Activated T-cell treated with anti-CD3 and anti-CD28 coated beads, Interleukin-2, amount 50 U/mL, for 72 hours (primary cell): ENCODE measurements at places on chromosomes 16 and 17. TPM values are rescaled to one million over a fixed set of nuclear protein-coding genes. Genes with fewer than 3 reads are reported as not detected.

The SLC13A2 gene
- total RNA-seq, result not detected

The ORC6 gene
- 57.2 TPM for total RNA-seq

The NPIPB13 gene
- total RNA-seq, result 20.4 TPM

The C17orf113 gene
- 1.3 TPM for total RNA-seq

The CMTM1 gene
- total RNA-seq, result 10.1 TPM

The CRYBA1 gene
- total RNA-seq, result not detected

The SLFN12L gene
- total RNA-seq, result 59.0 TPM

GRCh38 chr16:53281280-53281679 is 153.0 kb upstream of the RBL2 start:
- DNase-seq, result no peak

GRCh38 chr16:840561-841454 is 40.3 kb upstream of the GNG13 start:
- no peak for DNase-seq

DNA sequence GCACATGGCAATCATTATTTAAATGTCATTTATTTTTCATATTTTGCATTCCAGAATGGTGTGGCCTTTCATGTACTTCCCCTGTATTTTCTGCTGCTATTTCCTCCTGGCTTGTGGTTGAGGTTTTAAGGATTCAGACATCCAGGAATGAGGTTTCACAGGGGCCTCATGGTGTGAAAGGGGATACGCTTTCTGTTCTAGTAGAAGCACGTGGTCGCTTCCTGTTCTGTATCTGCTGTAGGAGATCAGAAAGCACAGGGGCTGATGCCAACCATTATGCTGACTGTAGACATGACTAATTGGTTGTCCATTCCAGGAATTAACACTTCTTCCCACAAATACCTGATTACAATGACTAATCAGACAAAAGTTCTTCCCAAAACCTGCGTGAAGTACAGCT is 405.9 kb downstream of the SHISA9 start:
- DNase-seq, result no peak

GRCh38 chr17:37791447-37792399 is 46.9 kb upstream of the HNF1B start:
- peak; percentile 60 for DNase-seq

DNA sequence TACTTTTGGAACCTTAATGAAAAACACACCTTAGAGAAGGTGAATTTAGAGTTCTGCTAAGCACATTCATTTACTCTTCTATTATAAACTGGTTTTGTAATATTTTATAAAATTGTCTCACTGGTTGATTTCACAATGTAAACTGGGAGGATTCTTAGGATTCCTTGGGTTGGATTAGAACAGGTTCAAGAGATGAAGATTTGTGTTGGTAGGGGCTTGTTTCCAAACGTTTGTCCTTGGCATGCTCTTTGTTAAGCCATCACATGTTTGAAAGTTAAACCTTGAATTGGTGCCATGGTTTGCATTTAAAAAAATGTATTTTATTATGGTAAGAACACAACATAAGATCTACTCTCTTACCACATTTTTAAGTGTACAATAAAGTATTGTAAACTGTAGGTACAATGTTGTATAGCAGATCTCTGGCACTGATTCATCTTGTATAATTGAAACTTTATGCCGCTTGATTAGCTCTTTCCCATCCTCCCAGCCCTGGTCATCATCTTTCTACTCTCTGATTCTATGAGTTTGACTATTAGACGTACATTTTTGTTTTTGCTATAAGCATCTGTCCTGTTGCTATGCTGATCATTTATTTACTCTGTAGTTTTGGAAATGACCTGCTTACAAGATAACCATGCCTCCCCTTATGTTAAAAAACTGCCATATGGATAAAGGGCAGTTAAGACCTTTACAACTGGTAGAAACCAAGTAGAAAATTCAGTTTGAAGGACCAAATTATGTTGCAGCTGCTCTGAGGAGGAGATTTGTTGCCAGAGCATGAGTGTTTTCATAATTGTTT is 9.6 kb downstream of the FTO start:
- DNase-seq, result no peak

DNA sequence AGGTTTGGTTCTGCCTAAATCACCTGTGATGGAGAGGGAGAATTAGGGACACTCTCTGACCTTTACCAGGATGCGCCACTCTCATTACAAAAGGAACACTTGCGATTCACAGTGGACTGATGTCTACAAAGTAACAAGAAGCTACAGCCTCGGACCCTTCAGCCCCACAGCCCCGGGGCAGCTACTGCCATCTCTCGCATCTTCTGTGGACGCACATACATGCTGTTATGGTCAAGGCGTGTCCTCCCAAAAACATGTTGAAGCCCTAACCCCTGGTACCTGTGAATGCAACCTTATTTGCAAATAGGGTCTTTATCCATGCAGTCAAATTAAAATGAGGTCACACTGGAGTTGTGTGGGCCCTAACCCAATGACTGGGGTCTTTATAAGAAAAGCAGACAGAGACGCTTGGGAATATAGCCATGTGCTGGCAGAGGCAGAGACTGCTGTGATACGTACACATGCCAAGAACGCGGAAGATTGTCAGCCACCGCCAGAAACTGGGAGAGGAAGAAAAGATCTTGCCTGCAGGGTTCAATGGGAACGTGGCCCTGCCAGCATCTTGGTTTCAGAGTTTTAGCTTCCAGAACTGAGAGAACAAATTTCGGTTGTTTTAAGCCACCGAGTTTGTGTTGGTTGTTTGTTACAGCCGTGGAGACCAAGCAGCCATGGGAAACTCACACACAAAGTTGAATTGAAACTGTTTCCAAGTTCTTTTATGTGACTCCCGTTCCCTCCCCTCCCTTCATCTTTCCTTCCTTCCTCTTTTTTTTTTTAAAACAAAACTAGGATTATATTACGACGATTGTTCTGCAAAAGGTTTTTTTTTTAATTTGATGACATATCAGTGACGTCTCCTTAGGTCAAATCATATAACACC is 23.1 kb downstream of the ATP2C2 start:
- no peak for DNase-seq

DNA sequence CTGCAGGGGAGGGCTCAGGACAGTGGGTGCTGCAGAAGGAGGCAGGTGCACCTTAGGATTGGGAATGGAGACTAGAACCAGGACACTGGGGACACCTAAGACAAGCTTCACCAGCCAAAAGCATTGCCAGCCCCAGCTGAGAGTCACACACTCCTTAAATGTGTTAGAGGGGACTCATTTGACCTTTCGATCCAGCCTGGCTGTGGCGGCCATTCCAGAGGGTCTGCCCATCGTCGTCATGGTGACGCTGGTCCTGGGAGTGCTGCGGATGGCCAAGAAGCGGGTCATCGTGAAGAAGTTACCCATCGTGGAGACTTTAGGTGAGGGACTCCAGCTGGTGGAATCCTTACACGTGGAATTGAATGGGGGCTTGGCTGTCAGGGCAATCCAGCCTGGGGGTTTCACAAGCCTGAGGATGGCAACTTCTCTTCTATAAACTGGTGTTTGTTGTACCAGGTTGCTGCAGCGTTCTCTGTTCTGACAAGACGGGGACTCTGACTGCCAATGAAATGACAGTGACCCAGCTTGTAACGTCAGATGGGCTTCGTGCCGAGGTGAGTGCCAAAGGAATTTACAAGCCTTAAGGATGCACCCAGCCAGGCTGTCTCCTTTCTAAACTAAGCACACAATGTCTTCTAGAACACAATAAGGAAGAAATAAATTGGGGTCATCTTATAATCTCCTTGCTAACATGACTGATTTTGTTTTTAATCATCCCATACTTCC is 65.3 kb downstream of the MEAK7 start:
- DNase-seq, result no peak

DNA sequence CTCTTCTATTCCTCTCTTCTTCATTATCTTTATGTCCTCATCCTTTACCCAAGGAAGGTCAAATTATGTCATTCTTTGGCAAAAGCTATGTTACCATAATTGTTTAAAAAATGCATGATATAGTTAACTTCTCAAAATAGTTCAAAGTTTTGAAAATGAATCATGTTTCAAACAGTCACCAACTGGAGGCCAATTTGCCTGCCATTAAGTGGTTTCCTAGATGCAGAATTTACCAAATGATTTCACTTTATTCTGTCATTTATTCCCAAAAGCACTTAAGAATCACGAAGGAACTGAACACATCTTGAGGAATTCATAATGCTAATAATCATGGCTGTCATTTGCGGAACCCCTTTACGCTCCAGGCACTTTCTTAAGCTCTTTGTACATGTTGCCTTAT is 190.9 kb upstream of the CDH11 start:
- no peak for DNase-seq

GRCh38 chr17:79864147-79864546 is 24.9 kb upstream of the CBX4 start:
- DNase-seq, result no peak

DNA sequence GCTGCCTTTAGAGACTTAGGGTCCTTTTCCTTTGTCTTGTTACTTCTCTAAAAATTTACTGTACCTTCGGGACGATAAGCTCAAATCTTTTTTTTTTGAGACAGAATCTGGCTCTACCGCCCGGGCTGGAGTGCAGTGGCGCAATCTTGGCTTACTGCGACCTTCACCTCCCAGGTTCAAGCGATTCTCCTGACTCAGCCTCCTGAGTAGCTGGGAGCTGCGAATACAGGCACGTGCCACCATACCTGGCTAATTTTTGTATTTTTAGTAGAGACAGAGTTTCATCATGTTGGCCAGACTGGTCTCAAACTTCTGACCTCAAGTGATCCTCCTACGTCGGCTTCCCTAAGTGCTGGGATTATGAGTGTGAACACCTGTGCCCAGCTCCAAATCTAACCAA is 7.4 kb downstream of the RAD51C start:
- no peak for DNase-seq

GRCh38 chr16:29844575-29845331 is 18.3 kb downstream of the CDIPT start:
- no peak for DNase-seq

- no peak for DNase-seq
Observed at GRCh38 chr17:2251098-2251497, 52.5 kb downstream of the SMG6 start.

- DNase-seq, result no peak
Observed at GRCh38 chr16:65038100-65038499, 83.8 kb downstream of the CDH11 start.

DNA sequence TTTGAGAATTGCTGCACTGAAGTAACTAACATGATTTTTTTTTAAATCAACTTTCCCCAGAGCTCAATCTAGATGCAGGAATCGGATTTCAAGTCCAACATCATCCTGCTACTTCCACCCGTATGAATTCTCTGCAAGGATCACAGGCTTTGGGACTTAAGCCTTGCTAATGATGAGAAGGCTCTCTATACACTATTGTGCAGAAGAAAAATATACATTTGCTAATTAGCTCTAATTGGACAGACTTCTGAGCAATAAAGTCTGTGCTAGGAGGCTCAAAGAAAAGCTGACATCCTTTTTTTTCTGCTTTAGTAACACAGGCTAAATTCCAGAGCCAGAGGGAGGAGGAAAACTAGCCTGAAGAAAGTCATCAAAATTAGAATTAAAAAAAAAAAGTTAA is 433.6 kb downstream of the PMP22 start:
- DNase-seq, result no peak
